ENCODE measurements at places on chromosomes 5 and 9.

DNA sequence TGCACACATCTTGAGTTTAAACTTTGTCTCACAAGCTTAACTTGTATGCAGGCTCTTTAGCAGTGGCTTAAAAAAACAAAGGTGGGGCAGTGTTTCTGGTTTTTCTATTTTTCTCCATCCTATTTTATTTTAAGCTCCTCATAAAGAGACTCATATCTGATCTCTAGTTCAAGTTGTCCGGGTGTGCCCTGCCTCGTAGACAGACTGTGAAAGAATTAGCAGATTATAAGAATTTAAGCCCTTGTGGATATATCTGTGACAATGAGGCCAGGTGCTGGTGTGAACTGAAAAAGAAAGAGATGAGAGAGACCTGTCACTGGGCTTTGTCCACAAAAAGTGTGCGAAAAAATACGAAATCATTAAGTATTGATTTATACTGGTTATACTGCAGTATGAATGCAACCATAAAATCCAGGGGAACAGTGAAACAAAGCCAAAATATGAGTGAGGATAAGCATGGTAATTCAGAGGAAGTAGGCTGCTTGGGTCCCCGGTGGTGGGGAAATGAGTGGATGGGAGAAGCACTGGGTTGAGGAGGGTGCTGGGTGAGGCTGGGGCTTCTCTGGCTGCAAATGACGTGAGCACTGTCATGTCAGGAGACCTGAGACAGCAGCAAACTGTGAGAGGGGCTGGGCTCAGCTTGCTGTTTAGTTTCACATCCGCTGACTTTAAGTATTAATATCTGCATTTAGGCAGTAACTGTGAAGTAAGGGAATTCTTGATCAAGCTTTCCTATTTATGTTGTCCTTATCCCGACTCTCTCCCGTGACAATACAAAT, 179.7 kb upstream of the ANKRD55 start:
- no peak for DNase-seq

DNA sequence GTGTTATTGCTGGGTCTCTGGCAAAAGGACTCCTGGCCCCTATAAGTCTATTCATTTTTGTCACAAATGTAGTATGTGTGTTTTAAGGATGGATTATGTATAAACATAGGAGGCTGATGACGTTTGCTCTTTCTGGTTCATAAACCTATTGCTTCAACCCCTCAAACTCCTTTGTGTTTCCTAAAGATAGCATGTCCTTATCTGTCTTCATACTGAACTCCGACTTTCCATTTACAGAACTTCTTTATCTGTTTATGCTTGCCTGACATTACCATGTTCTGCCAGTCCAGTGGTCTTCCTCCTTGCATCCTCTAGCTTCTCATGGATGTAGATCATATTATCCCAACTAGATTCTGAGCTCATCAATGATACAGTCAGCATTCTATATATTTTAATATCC, 46.1 kb downstream of the ARHGEF28 start:
- no peak for DNase-seq

GRCh38 chr9:75996726-75997125, 106.3 kb downstream of the PCSK5 start:
- peak; percentile 54 for DNase-seq

DNA sequence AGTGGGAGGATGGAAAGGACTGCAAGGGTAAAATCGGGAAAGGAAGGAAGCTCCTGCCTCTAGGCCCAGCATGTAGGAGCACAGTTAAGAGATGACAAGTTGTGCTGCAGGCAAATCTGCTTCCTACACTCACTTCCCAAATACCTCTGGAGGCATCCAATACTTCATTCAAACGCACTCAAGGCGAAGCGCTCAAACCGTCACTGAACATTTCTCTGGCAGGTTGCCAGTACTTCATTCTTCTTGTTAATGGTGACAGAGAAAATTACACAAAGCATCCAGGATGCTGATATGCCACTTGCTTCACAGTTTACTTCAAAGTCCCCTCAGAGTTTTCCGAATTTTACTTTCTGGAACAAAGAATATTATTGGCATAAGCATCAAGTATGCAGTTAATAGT, 59.8 kb downstream of the NREP start:
- DNase-seq: no peak

DNA sequence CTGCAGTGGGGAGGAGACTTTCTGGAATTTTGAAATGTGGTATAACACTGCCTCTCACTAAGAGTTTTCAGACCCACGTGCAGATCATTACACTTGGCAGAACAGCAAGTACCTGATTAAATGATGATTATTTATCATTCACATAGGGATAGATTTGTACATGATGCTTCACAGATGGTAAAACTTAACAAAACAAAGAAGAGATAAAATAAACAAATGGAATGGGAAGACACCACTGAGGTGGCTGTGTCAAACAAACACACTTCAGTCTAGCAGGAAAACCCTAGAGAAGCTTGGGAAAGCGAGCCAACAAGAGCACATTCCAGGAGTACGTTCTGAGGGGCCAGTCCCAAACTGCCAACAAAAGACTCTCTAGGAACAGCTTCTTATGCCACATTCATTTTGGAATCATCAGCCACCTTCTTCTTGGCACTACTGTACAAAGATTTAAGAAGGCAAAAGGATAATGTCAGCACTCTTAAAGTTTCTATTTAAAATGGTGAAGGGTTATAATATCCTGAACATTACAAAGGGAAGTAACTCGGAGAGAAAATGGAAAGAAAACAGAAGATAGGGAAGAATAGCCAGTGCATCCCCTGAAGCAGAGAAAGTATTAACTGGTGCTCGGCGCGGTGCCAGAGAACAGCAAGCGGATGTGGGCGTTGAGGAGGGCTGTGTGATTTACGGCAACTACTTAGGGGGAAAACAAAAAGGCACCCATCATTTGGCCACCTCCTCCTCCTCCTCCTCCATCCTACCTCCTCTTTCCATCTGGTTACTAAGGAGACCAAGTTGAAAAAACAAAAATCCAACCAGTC, 1.6 kb downstream of the MED27 start:
- DNase-seq: peak; percentile 70

GRCh38 chr5:54867310-54867944, 118.0 kb downstream of the ESM1 start:
- peak; percentile 23 for DNase-seq

DNA sequence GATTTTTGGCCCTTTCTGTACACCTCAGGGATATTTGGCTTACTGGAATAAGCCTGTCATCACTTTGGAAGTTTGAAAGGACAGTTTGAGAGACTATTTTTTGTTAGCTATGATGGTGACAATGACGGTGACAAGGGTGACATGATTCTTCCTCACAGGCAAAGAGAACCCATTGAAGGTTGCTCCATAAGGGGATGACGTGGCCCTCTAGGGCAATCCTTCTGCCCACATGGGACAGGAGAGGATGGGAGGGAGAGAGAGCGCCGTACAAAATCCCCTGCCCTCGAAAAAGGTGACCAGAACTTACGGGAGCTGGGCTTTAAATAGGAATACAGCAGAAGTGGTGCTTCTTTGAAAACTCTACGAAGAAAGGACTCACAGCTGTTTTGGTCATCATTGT, 22.6 kb downstream of the HRH2 start:
- no peak for DNase-seq

DNA sequence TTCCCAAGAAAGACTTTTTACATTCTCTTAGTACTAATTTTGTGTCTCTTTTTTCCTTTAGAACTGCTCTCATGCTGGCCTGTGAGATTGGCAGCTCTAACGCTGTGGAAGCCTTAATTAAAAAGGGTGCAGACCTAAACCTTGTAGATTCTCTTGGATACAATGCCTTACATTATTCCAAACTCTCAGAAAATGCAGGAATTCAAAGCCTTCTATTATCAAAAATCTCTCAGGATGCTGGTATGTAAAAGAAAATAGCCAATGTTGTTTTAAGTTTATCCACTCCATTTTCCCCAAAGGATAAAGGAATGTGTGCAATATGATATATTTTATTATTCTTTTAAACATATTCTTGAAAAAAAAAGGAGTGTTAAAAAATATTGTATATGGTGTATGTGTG, 27.3 kb upstream of the TTC23L start:
- no peak for DNase-seq

Measured in Caki2 (cell line).